ENCODE measurements at places on chromosomes 2 and 18.
A peak's percentile ranks its signal among the peaks of the same experiment; 100 is the strongest.

GRCh38 chr2:23760736-23761135 lies 166.2 kb downstream of the ATAD2B start:
- peak; percentile 84 for DNase-seq

- peak; percentile 82 for DNase-seq
These were observed 4.9 kb downstream of the FEV start for GRCh38 chr2:218979846-218980734.

- DNase-seq, result no peak
These were observed 398.9 kb downstream of the TRIB2 start for GRCh38 chr2:13115643-13116042.

GRCh38 chr2:81087646-81088045 lies 783.1 kb upstream of the LRRTM1 start:
- no peak for DNase-seq

DNA sequence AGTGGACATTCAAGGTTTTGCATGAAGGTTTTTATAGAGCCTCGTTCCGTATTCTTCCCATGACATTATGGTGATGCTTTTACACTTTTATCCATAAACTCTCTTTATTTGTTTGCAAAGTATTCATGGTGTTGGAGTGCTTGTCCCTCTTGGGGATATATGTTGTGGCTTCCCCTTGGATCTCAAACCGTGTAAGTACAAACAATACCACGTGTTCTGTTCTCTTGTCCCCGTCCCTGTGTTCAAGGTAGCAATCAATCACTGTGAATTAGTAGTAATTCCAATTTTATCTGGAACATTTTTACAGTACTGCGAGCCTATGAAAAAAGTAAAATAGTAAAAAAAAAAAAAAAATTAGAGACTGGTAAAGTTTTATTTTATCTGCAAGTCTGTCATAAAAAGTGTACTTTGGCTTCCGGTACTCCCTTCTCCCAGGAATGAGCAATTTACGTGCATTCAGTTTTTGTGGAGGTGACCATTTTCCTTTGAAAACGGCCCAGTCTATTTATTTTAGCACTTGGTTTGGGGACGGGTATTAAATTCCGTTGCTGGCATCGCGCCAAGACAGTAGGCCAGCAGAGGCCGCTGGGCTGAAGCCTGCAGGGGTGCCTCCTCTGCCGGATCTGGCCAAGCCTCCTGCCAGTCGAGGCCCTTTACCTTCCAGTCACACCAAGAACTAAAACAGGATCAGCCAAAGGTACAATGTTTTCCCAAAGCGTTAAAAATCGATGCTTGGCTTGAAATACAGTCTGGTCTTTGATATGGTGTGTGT lies 175.7 kb downstream of the SOCS6 start:
- DNase-seq, result peak; percentile 75

- DNase-seq, result no peak
These were observed 49.4 kb downstream of the HNMT start for GRCh38 chr2:138013639-138014038.

DNA sequence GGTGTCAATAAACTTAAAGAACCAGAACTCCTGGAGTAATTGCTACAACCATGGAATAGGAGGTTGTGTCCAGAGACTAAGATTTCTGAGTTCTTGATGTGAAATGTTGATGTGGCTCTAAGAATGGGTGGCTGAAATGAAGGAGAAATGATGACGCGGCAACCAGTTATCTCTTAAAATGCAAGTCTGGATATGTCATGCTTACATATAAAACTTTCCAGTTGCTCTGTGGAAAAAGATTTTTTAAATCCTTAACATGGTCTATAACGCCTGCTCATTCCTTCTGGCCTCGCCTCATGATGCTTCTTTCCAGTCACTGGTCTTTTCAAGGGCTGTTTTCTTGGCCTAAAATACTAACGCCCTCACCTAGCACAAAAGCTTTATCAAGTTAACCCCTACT lies 23.5 kb upstream of the MYO1B start:
- DNase-seq, result no peak
